ENCODE measurements at places on chromosomes 6 and 20.
A peak's percentile ranks its signal among the peaks of the same experiment; 100 is the strongest.

- DNase-seq = no peak
Measured at GRCh38 chr6:1553562-1554083, 56.1 kb upstream of the FOXC1 start.

DNA sequence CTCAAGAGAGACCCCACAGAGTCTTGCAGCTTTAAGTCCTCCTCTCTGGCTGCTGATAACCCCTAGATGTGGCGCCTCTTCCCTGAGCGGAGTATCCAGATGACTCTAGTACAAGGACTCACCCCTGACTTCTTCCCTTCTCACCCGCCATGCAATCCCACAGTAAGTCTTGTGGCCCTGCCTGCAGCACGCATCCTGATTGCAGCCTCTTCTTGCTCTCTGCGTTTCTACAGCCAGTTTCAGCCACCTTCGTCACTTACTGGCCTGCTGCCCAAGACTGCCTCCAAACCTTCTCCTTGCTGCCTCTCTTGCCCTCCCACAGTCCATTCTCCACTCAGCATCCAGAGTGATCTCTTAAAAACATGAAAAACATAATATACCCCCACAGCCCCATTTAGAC, 2.4 kb upstream of the RPP40 start:
- no peak for DNase-seq

DNA sequence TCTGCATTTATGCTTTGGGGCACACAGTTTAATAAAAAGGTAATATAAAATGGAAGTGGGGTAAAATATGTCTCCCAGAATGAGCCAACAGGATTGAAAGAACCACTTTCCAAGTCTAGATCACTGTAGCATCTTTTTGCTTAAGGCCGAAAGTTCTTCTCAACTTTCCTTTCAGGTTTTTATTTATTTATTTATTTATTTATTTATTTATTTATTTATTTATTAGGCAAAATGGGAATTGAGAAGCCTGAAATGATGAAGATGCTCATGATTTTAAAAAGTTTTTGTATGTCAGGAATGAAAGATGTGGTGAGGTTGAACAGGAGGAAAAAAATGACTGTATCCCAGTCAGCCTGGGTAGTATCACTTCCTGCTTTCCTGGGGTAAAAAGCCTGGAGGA, 24.0 kb downstream of the TSHZ2 start:
- no peak for DNase-seq

- DNase-seq = no peak
Measured at GRCh38 chr6:156729248-156729647, 47.9 kb upstream of the ARID1B start.

- no peak for DNase-seq
Measured at GRCh38 chr6:75751443-75751842, 2.4 kb downstream of the MYO6 start.

DNA sequence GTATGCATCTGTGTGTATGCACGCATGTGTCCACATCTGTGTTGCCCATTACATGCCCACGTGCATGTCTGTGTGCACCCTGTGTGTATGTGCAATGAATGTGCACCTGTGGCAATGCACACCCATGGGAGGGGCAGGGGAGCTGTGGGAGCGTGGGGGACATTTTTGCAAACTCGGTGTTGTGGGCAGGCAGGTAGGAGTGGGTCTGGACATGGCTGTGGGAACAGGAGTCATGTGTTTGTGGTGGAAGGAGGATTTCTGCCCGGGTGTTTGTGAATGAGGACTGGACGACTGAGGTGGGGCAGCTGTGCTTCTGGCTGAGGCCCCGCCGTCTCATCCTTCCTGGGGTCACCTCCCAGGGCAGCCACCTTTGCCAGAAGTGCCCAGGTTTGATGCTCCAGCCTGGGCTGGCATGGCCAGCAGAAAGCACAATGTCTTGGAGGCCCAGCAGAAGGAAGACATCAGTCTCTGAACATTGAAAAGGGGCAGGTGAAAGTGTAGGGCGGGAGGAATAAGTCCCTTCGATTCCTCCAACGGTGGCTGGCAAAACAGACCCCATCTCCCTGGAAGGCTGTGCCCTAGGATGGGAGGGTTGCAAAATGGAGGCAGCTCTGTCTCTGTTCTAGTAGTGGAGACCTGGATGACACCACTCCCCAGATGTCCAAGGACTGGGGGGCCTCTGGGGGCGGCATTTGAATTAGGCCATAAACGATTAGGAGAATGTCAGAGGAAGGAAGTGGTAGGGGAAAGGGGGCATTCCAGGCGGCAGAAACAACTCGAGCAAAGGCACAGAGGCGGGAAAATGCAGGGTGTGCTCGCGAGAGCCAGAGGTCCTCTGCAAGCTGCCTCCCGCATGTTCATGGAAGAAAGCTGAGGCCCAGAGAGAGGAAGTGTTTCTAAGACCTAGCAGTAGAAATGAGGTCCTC, 19.1 kb upstream of the ARMC12 start:
- DNase-seq = peak; percentile 66

GRCh38 chr20:19122395-19122794, 90.0 kb upstream of the SLC24A3 start:
- DNase-seq = no peak

DNA sequence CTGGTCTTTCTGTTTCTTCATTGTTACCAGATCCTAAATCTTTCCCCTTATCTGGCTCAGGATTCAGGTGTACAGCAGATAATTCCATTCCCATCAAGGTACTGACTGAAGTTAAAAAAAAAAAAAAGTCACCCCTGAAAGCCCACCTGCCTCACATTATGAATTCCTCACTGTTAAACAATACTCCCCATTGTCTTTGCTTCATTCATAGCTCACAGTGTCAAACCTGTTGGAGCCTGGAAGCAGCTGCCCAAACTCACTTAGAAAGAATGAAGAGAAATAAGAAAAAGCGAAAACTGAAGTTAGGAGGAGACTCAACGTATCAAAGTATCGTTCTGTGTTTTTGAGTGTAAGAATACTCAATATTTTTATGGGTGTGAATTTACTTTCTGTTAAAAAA, 1.8 kb upstream of the DCBLD1 start:
- no peak for DNase-seq

DNA sequence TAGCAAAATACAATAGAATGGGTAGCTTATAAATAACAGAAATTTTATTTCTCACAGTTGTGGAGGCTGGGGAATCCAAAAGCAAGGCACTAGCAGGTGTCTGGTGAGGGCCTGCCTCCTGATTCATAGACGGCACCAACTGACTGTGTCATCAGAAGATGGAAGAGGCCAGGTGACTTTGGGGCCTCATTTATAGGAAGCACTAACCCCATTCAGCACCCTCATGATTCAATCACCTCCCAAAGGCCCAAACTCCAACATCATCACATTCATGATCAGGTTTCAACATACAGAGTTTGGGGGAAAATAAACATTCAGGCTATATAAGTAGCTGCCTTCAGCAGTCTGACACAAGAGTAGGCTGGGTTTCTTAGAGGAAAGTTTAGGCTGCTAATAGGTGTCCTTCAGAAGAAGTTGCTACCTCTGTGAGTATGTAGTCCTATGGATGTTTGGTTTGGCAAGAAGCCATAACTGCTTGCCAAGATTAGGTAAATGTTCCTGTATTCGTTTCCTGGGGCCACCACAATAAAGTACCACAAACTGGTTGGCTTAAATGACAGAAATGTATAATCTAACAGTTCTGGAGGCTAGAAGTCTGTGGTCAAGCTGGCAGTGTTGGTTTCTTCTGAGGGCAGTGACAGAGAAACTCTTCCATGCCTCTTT, 48.8 kb downstream of the NT5E start:
- peak; percentile 42 for DNase-seq

DNA sequence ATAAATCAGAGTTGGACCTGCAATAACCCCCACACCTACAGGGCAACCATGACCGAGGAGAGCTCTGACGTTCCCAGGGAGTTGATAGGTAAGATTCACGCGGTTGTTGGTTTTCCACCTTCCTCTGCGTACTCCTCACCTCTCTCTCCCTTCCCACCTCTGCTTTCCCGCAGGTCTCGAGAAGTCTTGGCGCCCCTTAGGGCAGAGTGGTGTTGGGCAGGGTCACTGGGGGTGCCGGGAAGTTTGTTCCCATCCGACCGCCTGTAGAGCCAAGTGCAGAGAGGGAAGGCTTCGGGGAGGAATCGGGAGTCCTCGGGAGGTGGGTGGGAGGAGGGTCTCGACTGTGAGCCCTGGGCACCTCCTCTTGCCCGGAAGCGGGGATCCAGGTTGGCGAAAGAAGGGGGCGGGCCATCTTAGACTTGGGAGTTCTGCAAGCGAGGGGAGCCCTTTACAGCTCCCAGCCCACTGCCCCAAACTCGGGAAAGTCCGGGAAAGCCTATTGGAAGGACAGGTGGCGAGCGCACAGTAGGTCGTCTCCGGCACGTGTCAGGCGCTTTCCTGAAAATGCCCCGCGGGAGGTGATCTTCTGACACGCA, 672 bp downstream of the CARMIL1 start:
- no peak for DNase-seq

DNA sequence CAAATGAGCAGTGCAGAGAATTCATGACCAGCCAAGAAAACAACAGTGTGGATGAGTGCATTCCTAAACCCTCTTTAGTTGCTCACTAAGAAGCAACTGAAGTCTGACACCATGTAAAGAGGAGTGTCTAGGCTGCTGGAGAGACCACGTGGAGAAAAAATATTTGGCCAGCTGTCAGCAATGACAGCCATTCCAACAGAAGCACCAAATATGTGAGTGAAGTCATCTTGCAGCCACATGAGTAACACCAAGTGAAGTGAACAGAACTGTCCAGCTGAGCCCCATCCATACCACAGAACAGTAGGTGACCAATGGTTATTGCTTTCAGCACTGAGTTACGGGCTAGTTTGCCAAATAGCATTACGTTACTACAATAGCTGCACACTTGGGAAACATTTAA, 89.4 kb downstream of the TBXT start:
- DNase-seq = no peak

DNA sequence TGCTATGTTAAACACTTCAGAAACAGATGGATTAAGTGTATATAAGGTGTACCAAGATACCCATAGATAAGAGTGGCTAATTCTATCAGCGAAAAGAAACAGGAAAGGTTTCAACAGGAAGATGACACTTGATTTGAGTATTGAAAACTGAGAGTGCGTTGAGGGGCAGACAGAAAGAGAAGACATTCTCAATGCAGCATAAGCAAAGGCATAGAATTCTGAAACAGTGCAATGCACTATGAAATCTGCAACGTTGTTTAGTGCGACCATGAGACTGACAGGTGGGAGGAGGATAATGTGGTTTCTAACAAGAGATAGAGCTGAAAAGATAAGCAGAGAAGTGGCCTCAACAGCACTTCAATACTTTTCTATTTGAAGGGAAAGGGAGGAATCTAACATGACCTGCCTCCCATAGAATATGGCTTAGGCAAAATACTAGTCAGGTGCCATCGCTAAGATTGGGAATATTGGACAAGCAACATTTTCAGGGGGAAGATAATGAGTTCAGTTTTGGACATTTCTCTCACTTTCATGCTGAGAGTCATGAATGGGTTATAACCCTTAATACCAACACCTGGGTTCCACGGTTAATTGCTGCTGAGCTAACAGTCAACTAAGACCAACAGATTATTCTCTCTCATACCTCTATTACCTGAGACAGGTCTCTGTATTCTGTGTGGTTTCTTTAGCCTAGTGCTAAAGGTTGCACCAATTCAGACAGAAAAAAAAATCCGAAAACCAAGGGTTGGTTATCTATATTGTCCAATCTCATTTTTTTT, 312.9 kb upstream of the ARID1B start:
- no peak for DNase-seq

GRCh38 chr6:80523531-80523997, 417.1 kb downstream of the BCKDHB start:
- peak; percentile 8 for DNase-seq
